Umbilical cord (tissue), 2 donors: ENCODE measurements at places on chromosomes 13 and 19. TPM values are rescaled to one million over a fixed set of nuclear protein-coding genes. Genes with fewer than 3 reads are reported as not detected.
A peak's percentile ranks its signal among the peaks of the same experiment; 100 is the strongest.

GRCh38 chr13:99766641-99767045, 204.9 kb downstream of the ZIC5 start:
- no peak for DNase-seq

The ZNF540 gene
- 3.4 TPM for total RNA-seq

The ZNF471 gene
- total RNA-seq = 12.8 TPM

The SULT2A1 gene
- total RNA-seq = not detected

The DDX39A gene
- total RNA-seq = 34.9 TPM

DNA sequence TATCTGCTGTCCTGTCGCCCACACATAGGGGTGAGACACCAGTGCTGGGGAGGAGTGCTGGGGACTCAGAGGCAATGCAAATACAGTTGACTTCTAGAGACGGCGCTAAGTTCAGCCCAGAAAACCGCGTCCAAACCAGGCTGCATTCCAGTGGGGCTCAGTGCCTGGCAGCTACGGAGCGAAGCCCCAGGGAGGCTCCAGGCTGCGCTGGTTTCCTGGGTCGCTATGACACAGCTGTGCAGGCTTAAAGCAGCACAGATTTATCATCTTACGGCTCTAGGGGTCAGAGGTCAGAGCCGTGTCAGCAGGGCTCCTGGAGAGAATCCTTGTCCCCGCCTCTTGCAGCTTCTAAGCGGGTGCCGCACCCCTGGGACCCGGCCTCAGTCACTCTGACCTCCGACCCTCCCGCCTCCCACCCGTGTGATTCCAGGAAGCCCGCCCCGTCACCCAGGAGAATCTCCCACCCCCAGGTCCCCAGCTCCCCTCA, 61.6 kb downstream of the ANKRD10 start:
- peak; percentile 77 for DNase-seq

DNA sequence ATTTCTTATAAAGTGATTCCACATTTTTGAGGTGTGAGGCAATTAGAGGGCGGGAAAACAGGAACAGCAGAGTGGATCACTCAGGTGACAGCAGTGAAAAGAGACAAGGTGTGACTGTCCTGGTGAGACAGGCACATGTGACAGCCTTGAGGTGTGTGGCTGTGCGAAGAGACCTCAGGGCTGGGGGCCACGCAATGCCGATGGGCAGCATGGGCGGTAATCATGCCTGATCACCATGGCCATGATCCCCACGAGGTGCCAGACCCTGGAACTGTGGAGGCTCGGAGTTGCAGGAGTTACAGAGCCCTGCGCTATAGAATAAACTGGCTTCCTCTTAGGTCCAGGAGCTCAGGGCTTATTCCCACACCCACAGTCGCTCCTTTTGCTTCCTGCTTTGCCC, 2.0 kb downstream of the SPACA6 start:
- DNase-seq = no peak

DNA sequence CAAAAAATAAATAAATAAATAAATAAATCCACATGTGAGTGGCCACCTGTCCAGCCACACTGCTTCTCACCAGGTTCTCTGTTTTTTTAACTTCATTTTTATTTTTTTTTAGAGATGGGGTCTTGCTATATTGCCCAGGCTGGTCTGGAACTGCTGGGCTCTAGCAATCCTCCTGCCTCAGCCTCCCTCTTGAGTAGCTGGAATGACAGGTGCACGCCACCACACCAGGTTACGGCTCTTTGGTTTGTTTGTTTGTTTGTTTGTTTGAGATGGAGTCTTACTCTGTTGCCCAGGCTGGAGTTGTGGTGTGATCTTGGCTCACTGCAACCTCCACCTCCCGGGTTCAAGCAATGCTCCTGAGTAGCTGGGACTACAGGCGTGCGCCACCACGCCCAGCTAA, 94.5 kb upstream of the CACNA1A start:
- no peak for DNase-seq

GRCh38 chr19:18743784-18744418, 47.2 kb downstream of the COMP start:
- DNase-seq = no peak

The PLK5 gene
- not detected for total RNA-seq

- no peak for DNase-seq
Observed at GRCh38 chr19:42345191-42345812, 19.9 kb downstream of the MEGF8 start.

GRCh38 chr19:310141-310651, 19.0 kb upstream of the PLPP2 start:
- peak; percentile 47 for DNase-seq

GRCh38 chr19:2345794-2346663, 14.0 kb upstream of the TMPRSS9 start:
- no peak for DNase-seq

DNA sequence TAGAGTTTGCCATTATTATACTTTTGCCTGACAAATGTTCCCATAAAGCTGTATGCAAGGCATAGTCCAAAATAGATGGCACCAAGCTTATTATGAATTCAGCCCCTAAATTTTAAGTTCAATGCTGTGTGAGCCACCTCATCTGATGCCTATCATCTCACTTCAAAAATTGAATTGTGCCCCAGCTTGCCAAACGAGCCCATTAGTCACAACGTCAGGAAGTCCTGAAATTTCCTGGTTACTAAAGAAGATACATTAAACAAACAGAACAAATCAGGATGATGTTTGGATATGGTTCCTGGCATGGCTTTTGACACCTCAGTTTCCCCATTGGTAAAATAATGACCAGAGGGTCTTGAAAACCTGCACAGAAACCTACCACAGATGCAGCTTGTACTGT, 147.5 kb upstream of the SOX21 start:
- no peak for DNase-seq
